ENCODE measurements at places on chromosomes 7 and 10.

DNA sequence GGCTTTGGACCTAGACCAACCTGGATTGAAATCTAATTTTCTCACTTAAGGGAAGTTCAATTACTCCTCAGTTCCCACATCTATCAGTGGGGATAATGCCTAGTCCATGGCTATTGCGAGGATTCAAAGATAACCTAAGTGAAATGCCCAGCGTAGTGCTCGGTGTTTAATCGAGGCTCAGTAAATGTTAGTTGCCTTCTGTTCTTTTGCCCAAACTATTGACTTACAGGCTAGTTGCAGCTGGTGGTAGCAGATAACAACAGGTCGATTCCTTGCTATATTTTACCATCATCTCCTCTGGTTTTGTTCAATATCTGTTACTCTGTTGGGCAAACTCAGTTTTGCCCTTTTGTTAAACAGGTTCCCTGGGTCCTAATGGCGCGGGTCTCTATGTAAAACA, 22.8 kb downstream of the DNAH11 start:
- DNase-seq: no peak

DNA sequence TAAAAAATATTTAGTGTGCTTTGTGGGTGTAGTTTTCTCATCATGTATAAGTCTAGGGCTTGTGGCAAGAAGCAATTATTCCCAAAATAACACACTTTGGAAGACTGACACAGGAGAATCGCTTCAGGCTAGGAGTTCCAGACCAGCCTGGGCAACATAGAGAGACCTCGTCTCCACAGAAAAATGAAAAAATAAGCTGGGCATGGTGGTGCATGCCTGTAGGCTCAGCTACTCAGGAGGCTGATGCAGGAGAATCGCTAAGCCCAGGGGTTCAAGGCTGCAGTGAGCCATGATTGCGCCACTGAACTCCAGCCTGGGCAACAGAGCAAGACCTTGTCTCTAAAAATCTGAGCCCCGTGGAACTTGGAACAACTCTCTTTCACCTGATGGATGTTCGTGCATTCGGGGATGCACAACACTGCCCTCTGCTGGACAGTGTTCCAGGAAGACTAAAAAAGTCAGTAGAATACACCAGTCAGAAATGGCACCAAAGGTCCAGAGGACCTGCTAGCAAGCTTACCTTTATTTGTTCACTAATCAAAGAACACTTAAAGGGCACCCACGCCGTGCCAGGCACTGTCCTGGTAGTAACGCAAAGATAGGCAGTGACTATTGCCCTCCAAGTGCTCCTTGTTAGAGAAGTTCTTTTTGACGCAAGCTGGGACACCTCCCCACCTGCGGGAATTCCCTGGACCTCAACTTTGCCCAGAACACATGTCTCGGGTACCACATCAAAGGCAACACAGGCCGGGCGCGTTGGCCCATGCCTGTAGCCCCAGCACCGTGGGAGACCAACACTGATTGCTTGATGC, 81.9 kb upstream of the CALN1 start:
- peak; percentile 54 for DNase-seq

- peak; percentile 87 for DNase-seq
Observed at GRCh38 chr10:88991161-88991898, 732 bp downstream of the FAS start.

DNA sequence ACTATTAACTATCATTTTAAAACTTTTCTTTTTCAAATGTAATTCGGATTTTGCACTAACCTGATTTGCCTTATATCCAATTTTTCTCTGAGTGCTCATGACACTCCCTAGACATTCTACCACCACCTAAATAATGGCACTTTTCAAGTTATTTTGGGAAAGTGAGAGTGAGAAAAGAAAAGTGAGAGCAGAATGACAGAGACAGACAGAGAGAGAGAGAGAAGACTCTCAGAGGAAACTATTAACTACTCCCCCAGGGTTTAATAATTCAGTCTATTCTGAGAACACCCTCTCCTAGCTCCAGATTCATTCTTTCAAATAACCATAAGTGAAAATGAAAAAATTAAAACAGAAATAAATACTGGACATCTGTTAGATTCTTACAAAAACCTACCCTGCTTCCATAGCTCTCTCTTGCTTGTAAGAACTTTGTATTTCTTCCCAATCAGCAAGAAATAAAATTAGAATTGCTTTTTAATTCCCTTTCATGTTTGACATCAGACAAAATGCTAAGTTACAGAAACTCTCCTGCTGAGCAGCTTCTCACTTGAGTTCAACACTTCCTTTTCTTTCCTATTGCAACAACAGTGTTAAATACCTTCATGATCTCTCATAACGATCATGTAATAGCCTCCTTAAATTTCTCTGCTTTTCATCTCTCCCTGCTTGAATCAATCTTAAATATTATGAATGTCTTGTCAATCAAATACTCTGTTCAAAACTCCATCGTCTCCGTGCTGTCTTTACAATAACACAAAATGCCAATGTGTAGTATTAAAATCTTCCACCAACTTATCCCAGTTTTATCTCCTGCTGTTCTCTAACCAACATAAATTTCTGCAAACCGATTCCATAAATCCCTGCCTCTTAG, 191.7 kb downstream of the SEMA3E start:
- DNase-seq: no peak

DNA sequence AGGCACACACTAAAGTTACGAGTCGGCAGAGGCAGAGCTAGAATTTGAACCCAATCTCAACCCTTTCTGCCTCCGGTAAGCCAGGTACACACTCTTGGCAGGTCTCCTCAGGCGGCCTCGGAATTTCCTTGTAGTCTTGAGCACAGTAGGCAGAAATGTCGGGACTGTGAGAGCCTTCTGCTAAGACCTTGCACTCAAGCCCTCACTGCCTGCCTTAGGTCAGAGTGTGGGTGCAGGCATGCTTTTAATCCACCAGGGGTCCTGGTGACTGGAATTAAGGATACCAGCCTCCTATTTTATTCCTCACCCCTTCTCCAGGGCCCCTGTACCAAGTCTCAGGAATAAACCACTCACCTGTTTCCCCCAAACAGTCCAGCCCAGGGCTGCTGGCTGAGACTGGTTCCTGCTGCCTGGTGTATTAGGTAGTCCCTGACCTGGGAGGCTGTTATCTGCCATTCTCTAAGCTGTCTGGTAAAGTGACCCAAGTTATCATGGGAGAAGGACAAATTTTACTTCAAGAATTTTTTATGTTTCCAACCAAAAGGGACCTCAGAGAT, 855 bp downstream of the ATP6V1F start:
- DNase-seq: peak; percentile 68

GRCh38 chr7:108234281-108234680, 104.1 kb upstream of the LAMB4 start:
- DNase-seq: no peak

DNA sequence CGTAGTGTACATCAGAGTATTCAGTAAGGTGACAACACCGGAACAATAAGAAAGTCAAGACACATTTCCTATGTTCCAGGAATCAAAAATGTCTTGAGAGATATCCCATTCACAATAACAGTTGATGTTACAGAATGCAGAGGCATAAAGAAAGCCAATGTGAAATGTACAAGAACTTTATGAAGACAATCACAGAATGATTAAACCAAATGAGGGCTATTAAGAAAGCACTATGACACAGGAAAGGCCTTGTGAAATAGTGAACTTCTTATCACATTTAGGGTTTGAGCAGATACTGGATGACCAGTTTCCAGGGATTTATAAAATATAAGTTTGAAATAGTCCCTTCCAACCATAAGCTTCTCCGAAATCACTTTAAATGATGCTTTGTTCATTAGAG, 52.7 kb downstream of the VWDE start:
- no peak for DNase-seq

DNA sequence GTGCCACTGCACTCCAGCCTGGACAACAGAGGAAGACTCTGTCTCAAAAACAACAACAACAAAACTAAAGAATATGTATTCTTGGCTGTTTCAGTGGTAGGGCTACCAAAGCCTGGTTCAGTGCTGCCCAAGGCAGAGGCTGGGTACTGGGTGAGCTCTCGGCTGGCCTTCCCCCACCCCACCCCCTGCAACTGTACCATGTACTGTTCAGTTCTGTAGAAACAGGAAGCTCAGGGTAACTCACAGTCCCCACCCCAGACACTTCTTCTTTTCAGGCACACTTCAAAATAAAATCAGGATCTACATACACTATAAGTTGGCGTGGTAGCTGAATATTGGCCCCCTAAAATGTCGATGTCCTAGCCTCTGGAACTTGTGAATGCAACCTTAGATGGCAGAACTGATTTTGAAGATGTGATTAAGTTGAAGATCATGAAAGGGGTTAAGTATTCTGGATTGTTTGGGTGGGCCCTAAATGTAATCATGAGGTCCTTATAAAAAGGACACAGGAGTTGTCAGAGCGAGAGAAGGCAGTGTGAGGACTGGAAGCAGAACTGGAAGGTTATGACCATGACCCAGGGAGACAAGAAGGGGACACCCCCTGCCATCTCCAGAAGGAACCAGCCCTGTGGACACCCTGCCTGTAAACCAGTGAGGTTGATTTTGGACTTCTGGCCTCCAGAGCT, 31.2 kb downstream of the TBXAS1 start:
- no peak for DNase-seq

DNA sequence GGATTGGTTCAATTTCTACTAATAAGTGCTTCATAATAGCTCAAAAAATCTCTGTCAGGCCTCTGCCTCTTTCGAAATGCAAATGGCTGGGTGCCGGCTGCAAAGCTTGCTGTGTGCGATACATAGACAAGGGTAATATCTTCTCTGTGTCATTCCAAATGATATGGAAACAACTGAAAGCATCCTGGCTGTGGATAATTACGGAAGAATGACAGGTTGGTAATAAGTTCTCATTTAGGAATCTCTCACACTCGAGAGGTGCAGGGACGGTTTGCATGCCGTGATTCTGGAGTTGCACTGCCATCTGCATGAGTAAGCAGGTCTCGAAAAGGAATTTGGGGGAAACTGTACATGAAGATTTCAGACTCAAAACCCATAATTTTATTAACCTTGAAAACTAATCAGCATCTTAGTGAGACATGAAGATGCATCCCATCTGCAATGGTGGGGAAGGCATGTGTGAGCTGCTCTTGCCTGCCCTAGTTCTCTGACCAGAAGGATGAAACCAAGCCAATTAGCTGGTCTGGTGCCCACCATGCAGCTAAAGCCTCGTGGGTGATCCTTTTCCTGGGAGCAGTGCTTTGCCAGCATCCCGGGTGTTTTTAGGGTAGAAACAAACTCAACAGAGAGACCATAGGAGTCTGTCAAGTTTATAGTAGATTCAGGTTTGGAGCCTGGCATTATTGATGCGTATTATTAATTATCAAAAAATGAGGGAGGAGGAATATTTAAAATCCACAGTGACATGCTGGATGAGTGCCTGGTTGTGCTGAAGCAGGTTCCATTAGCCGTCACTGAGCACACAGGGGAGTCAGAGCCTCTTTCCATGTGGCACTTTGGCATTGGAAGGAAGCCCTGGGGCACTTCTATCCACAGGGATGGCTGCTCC, 503.6 kb upstream of the MGMT start:
- no peak for DNase-seq

GRCh38 chr7:54332301-54332700, 209.9 kb upstream of the VSTM2A start:
- no peak for DNase-seq

DNA sequence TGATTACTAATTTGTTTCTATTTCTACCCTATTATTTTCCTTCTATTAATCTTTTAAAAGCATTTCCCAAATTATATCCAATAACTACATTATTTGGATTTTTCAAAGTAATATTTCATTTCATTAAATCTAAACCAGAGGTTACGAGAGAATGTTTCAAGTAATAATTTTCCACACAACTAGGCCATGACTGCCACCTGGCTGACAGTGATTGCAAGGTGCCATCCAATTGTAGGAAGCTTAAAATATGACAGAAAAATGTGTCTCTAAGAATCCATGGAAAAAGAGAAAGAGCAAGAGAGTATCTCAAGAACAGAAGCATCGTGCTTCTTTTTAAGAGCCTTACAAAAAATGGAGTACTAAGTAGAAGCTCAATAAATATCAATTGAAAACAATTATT, 48.7 kb downstream of the TPK1 start:
- no peak for DNase-seq

- DNase-seq: no peak
Observed at GRCh38 chr7:2687881-2688318, at the start of gene AMZ1. AMZ1 (plus strand) TSS chr7:2688202; CDS start chr7:2700452, 12,250 bp downstream.

DNA sequence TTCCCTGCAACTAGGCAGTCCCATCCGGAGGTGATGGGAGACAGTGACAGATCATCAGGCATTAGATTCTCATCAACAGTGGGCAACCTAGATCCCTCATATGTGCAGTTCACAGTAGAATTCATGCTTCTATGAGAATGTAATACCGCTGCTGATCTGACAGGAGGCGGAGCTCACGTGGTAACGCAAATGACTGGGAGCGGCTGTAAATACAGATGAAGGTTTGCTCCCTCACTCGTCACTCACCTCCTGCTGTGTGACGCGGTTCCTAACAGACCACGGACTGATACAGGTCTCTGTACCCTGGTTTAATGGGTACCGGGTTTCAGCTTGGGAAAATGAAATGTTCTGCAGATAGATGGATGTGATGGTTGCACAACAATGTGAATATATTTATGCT, 47.8 kb upstream of the PIK3AP1 start:
- DNase-seq: no peak

DNA sequence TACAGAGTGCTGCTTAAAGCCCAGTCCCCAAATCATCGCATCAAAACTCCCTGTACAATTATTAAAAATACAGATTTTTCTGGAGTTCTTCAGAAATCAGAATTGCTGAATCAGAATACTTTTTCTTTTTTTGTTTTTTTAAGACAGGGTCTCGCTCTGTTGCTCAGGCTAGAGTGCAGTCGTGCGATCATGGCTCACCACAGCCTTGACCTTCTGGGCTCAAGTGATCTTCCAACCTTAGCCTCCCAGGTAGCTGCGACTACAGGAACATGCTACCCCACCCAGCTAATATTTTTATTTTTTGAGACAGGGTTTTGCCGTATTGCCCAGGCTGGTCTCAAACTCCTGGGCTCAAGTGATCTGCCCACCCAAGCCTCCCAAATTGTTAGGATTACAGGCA, 3.9 kb downstream of the BBIP1 start:
- no peak for DNase-seq

DNA sequence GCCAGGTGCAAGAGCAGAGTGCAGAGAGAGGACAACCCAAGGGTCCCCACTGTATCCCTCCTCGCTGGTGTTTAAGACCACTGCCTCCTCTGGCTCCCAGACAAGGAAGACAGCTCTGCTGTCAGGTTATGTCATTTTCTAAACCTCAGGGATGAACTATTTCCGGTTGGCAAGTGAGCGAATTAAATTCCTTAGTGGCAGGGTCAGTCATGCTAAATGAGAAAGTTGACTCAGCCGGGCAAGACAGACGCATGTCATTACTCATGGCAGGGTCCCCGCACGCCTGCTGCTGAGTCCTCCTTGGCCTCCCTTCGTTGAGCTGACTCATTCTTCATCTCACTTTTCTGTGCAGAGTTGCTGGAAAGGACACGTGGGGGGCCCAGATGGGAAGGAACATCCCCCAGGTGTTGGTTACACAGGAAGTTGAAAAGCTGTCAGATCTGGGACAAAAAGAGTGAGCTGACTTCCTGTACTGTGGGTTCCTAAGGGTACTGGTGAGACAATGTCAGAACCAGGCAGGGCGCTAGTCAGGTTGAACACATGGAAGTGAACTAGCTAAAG, 47.1 kb upstream of the UCN3 start:
- peak; percentile 90 for DNase-seq

GRCh38 chr7:2796358-2797352, 47.5 kb downstream of the GNA12 start:
- no peak for DNase-seq

- DNase-seq: peak; percentile 93
Observed at GRCh38 chr7:129367700-129368388, 66.4 kb upstream of the STRIP2 start.
